Endothelial cell (in vitro differentiated cells): ENCODE measurements at places on chromosomes 1 and 21.

- no peak for DNase-seq
Observed at GRCh38 chr1:41626616-41627375, 142.3 kb upstream of the EDN2 start.

DNA sequence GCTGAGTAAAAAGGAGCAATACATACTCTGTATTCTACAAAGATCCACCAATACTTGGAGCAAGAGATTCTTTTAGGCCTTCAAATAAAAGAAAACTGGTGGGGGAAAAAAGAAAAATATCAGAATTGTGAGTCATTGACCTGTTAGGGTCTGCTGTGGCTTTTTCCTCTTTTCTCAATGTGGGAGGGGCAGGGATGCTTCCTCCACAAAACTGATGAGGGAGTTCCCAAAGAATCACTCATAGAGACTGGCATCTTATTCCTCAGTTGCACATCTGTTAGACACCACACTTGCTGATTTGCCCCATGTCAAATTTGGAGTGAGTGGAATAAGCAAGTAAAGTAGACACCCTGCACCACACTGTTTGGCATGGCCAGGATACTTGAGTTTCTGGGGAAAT is 16.6 kb downstream of the C1orf141 start:
- DNase-seq = no peak

DNA sequence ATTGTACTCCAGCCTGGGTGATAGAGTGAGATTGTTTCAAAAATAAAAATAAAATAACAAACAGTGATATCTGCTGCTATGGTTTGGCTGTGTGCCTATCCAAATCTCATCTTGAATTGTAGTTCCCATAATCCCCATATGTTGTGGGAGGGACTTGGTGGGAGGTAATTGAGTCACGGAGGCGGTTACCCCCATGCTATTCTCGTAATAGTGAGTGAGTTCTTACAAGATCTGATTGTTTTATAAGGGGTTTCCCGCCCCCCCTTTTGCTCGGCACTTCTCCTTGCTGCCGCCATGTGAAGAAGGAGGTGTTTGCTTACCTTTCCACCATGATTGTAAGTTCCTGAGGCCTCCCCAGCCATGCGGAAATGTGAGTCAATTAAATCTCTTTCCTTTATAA is 47.8 kb downstream of the ACTL8 start:
- no peak for DNase-seq

DNA sequence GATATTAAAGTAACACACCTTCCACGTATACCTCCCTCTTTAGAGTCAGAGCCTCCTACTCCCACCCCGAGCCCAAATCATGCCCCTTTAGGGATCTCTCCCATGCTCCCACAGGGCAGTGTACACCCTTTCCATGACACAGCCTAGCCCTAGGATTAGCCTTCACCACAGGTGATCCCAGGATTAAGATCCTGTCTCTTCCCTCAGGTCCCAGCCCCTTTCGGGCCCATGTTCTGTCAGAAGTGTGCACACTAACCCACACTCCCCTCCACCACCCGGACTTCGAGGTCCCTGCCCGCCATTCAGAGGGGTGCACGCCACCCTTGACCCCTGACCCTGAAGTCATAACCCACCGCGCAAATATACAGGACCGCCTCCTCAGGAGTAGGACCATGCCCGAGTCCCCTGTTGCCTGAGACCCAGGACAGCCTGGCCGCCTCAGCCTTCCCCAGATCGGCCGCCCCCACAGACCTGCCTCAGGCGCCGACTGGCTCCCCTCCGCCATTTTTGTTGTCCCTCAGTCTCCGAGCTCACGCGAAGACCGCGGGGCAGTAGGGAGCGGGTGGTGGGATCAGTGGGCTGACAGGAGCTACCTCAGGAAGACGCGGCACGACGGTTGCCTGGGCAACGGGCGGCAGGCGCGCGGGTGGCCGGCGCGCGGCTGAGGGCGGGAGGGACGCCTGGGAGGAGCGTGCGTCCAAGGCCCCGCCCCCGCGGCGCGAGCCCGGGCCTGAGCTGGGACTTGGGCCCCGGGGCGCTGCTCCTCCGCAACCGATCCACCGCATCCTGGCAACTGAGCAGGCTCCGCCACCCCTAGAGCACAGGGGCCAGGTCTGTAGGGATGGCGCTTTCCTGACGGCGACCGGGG is at the start of gene AGBL4:
TSS of gene AGBL4 (minus strand) at position 663 of the 868 bp plus-strand sequence.
- peak; percentile 74 for DNase-seq

DNA sequence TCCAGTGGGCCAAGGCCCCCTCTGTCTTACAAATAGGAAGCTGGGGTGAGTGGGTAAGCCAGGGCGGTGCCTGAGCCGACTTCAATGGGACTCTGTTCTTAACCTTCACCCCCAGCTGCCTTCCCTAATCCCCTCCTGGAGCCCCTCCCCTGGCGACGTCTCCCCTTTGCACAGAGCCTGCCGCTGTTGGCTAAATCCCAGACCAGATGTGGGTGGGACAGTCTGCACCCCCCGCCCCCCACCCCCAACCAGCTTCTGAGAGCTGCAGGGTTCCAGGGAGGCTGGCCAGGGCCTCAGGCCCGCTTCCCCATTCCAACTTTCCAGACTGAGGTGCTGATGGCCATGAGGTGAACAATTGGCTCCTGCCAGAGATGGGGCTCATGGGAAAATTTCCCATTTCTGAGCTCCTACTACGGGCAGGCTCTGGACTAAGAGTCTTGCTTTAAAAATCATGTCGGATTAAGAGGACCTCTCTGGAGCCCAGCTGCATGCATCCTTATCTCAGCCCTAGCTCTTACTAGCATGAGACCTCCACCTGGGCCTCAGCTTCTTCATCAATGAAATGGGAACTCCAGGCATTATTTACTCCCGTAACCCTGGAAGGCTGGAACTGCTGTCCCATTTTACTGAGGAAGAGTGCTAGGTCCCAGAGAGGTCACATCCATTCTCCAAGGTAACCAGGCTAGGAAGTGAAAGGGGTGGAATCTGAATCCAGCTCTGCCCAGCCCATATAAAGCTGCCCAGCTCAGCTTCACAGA is 6.4 kb downstream of the COL8A2 start:
- no peak for DNase-seq
